ENCODE measurements at places on chromosomes 4 and X.
A peak's percentile ranks its signal among the peaks of the same experiment; 100 is the strongest.

GRCh38 chr4:25694466-25694865 lies 38.8 kb downstream of the SLC34A2 start:
- DNase-seq, result no peak

DNA sequence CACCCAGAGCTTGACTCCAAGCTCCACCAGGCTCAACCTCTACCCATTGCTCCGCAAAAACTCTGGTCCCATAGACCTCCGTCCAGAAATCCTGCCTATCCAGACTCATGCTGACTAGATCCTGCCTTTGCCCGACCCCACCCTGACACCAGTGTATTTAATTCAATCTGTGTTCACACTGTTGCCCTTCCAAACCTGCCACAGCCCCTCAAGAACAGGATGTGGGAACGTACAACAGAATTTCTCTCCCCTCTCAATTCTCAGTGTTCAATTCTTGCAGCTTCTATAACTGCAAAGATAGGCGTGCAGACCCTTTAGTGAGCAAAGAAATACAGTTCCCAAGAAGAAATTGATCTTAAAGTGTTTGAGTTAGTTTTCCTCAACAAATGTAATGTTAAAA lies 154.2 kb upstream of the FRG1 start:
- DNase-seq, result no peak

DNA sequence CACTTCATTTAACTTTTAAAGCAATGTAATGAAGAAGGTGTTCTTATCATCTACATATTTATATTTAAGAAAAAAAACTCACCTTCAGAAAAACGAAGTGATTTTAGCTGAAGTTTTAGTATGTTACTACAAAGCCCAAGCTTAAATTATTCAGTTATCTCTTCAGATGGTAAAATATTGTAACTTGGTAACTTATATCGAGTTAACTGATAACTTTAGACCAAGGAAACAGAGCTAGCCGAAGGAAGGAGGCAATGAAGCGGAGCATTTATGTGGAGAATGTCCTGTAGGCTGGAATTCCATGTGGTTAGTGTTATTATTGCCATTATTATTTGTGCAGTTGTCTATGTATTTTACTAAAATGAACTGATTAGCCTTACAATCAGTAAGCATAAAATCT lies 1102.1 kb upstream of the LCORL start:
- DNase-seq, result peak; percentile 51

DNA sequence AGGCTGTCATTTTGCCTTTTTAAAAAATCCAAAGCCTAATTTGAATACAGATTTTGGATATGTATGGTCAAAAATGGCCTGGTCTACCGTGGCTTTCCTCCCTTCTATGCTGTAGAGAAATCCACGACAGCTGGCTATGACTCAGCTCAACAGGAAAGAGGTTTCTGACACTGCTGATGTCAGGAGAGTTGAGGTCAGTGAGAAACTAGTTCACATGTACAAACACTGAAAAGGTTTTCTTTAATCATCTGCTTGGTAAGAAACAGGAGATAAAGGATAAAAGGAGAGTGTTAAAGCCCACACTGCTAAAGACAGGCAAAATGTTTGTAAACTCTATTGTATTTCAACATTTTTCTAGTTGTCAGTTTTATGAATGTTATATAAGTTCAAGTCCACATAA lies 113.9 kb downstream of the NYX start:
- peak; percentile 46 for DNase-seq

GRCh38 chr4:190014771-190015537 lies 12.1 kb downstream of the FRG2 start:
- DNase-seq, result no peak

GRCh38 chrX:41799661-41800060 lies 75.7 kb downstream of the GPR82 start:
- no peak for DNase-seq

GRCh38 chrX:42540146-42540545 lies 237.8 kb downstream of the PPP1R2C start:
- no peak for DNase-seq

- no peak for DNase-seq
These were observed 646.9 kb downstream of the FAT4 start for GRCh38 chr4:125961626-125962025.
